ENCODE measurements at places on chromosomes 3 and 15. TPM values are rescaled to one million over a fixed set of nuclear protein-coding genes. Genes with fewer than 3 reads are reported as not detected.

The REC114 gene
- not detected for total RNA-seq

The CATSPER2 gene
- total RNA-seq: 0.56 TPM

The FSTL1 gene
- total RNA-seq: 76.1 TPM

The XPC gene
- 33.2 TPM for total RNA-seq

The SLCO2A1 gene
- 0.02 TPM for total RNA-seq

The PIGZ gene
- 1.5 TPM for total RNA-seq

All from A549 treated with Mapracorat at 1 μM for 4 hours (cell line).